Upper lobe of right lung (tissue), 1 donor: ENCODE measurements at places on chromosomes 7 and 10. TPM values are rescaled to one million over a fixed set of nuclear protein-coding genes. Genes with fewer than 3 reads are reported as not detected.
A peak's percentile ranks its signal among the peaks of the same experiment; 100 is the strongest.

- no peak for DNase-seq
Measured at GRCh38 chr7:90540406-90540805, 55.7 kb upstream of the CDK14 start.

DNA sequence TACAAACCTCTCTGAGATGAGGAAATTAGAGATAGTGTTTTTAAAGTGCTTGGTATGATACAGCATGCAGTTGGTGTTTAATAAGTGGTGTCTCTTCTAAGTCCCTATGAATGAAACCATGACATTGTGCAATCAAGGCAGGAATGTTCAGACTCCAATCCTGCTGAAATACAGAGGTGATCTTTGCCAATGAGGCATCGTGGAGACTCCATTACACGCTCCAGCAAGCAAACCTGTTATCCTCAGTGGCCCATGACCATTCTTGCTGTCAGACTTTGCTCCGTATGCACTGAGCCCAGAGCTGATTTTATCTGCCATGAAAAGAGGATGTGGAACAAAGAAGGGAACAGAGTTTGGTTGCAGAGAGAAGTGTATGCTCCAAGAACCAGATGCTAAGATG is 47.3 kb downstream of the CDHR3 start:
- DNase-seq = no peak

DNA sequence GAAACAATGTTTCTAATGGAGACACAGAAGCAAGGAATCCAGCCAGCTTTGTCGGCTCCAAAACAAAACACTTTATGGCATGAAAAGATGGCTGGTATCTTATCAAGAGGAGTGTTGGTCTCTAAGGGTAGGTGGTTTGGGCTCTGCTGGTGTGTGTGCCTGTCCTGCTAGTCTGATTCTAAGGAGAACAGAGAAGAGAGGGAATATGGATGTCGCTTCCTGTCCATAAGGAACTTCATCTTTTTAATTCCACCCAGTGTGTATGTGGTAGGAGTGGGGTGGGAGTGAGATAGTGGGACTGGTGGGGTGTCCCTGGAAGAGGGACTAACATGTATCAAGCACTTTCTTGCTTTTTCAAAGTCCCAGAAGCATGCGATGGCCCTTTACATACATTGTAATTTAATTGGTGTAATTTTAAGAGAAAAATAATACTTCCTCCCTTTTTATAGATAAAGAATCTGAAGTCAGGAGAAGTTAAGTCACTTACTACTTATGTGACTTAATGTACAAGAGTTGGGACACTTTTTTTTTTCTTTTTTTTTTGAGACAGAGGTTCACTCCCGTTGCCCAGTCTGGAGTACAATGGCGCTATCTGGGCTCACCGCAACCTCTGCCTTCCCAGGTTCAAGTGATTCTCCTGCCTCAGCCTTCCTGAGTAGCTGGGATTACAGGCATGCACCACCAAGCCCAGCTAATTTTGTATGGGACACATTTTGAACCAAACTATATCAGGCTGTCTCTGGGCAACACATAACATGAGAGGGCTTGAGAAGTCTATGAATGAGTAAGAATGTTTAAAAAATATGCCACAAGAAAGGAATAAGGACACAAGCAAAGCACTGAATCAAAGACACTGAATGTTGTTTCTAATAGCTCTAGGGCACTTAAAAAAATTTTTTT is 18.8 kb downstream of the NT5C3A start:
- DNase-seq = no peak

DNA sequence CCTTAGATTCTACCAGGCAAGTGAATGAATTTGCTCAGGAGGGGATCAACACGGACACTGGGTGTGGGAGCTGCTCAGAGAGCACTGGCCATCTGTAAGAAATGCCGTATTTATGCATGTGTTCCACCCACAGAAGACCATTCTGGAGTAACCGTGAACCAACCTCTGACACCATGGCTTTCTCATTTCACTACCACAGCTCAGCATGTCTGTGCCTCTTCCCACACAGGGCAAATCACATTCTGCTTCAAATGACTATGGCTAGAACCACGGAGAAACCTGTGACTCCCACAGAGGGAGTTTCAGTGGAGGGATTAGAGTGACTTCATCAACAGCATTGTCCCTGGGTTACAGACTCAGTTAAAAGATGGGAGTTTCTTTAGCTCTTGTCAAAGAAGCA is 893.4 kb downstream of the XPNPEP1 start:
- no peak for DNase-seq

- peak; percentile 52 for DNase-seq
Measured at GRCh38 chr7:158411232-158411950, 176.2 kb downstream of the PTPRN2 start.

- DNase-seq = no peak
Measured at GRCh38 chr7:156034397-156034796, 222.1 kb upstream of the SHH start.

- no peak for DNase-seq
Measured at GRCh38 chr10:120400601-120401000, 56.4 kb upstream of the PLPP4 start.

DNA sequence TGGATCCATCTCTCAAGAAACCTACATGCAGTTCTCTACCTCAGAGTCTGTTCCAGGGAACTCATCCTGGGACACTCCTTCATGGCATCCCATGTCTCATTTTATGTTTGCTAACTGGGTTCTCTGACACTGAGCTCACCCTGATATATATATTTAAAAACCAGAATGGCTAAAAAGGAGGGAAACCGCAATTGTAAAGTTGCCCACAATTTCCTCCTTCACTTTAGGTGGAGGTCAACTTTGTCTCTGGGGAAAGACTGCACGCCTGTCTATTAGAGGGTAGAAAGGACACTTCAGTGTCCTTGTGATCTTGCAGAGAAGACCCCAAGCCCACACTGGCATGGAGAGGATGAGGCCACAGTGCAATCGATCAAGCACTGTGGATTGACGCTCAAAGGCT is 131.7 kb downstream of the TEX36 start:
- DNase-seq = no peak

DNA sequence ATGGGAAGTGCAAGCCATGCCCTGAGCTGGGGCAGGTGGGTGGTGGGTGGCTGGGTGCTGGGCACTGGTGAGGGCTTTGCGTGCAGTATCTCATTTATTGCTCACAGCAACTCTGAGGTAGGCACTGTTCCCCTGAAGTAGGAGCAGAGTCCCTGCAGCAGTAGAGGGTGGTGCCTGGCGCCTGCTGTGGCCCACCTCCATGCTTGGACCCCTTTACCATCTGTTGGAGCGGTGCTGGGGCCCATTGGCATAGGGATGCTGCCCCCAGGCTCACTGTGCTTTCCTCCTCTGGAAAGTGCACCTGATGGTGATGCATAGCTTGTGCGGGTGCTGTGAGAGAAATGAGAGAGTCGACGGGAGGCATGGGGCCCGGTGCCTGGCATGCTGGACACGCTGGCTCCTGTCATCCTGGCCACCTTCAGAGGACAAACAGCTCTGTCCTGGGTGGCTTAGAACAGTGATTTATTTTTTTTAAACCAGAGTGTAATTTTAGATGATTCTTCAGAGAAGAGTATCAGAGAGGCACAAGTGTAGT is 10.4 kb downstream of the SFRP5 start:
- peak; percentile 48 for DNase-seq

DNA sequence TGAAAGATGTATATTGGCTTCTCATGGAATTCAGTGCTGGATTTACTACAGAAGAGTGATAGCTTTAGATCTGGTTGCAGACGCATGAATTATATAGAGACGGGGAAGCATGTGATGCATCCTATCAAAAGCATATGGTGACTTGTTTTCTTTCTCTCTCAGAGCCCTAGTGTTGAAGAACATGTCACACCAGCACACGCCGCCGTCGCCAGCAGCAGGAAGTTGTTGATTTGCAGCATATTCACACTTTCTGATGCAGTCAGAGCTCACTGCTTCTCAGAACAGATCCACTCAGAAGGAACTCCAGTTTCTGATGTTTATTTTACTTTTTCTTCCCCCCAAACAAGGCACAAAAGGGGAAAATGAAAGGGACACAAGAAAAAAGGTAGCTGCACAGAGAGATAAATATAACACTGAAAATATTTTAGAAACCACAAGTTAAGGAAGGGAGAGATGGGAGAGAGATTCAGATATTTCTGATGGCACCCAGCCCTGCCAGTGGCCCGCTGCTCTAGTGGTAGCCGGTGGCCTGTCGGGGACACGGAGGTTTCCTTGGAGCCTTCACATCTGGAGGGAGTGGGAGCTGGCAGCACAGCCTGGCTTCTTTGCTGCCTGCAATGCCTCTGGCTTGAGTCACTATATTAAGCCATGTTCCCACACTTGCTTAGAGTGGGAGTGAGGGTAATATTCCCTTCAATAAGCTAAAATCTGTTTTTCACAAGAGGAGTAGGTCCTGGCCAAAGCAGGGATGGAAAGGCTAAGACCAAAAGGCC is 123.2 kb downstream of the NRP1 start:
- DNase-seq = no peak

DNA sequence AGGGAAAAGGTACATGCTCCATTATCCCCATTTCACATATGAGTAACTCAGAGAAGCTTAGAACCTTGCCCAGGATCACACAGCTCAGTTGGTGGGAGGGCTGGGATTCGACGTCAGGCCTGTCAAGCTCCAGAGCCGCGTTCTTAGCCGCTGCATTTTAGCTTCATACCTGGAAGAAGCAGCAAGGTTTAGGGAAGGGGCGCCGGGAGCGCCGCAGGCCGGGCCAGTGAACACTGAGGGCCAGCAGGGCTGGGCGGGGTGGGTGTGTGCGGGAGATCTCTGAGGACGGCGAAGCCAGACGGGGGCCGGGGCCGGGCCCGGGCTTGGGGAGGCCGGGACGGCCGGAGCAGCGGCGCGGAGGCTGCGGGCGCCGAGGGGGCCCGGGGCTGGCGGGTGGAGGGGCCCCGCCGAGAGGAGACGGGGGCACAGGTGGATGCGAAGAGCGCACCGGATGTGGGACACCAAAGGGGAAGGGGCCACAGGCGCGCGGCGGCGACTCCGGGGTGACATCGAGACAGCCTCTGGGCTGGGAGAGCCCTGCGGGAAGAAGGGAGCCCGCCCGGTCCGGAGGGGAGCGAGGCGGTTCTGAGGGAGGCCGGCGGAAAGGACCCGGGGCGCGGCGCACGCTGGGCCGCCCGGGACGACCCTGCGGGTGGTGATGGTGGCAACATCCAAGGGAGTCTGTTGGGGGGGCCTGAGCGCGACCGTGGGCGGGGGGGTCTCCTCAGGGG is 498 bp downstream of the NDST2 start:
- peak; percentile 83 for DNase-seq

DNA sequence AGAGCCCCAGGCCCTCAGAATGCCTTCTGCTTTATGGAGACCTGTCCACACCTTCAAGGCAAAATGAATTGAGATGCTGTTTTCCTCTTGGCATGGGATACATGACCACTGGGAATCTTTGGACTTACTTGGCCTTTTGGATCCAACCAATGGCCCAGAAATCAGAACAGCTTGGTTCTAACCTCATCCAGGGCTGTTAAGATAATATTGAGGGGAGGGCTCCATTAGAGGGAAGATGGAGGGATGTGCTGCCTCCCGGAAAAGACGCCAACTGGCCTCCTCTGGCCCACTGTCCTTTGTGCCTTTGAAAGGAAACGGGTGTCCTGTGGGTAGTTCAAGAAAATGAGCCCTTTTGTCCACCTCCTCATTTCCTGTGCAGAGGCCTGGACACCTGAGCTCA is 530.9 kb downstream of the KCNMA1 start:
- no peak for DNase-seq

DNA sequence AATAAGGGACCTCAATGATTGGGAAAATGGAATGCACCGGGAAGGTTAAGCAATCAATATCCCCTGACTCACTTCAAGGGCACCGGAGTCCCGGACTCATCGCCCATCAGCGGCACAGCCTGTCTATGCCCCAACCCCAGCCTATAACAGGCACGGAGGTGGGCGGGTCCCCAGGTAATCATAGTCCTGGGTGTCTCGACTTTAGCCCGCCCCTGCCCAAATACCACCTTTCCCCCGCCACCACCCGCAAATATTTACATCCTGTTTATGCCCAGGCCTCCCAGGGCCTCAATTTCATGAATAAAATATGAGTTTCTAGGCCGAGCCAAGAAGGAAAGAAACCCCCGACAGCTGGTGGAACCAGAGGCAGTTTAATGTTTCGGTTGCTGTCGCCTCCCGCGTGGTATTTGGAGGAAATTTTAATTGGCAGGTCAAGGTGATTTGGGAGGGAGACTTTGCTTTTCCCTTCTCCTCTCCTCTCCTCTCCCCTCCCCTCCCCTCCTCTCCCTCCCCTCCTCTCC is 15.6 kb upstream of the RFC2 start:
- peak; percentile 73 for DNase-seq

GRCh38 chr10:119030421-119031250 is 1.1 kb downstream of the NANOS1 start:
- peak; percentile 80 for DNase-seq

DNA sequence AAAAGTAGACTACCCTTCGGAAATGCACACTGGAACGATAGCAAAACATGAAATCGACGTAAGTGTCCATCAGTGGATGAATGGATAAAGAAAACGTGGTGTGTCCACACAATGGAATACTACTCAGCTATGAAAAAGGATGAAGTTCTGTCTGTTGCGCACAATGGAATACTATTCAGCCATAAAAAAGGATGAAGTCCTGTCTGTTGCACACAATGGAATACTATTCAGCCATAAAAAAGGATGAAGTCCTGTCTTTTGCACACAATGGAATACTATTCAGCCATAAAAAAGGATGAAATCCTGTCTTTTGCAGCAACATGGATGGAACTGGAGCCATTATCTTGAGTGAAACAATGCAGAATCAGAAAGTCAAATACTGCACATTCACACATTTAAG is 591.8 kb downstream of the PTPRN2 start:
- no peak for DNase-seq

DNA sequence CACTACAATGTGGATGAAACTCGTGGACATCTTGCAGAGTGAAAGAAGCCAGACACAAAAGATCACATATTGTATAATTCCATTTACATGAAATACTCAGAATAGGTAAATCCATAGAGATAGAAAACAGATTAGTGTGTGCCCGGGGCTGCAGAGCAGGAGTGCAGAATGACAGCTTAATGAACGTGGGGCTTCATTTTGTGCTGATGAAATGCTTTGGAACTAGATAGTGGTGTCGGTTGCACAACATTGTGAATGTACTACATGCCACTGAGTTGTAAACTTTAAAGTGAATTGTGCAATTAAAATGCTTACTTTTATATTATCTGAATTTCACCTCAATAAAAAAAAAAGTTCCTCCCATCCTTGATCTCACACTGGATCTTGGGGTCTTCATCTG is 31.8 kb upstream of the CARD11 start:
- no peak for DNase-seq

GRCh38 chr7:31882187-31882586 is 188.0 kb downstream of the PDE1C start:
- DNase-seq = no peak

- DNase-seq = no peak
Measured at GRCh38 chr7:115435178-115435577, 513.3 kb downstream of the MDFIC start.

The ENTPD1 gene
- total RNA-seq = 64.6 TPM

The CYP2C19 gene
- not detected for total RNA-seq

The LRMDA gene
- 20.0 TPM for total RNA-seq

The HOXA6 gene
- total RNA-seq = 6.5 TPM

The SH3PXD2A gene
- 35.2 TPM for total RNA-seq

The IFIT1 gene
- 51.1 TPM for total RNA-seq

The GPR37 gene
- 0.96 TPM for total RNA-seq

The UNCX gene
- total RNA-seq = not detected

The TAC1 gene
- not detected for total RNA-seq

The C10orf105 gene
- total RNA-seq = 0.52 TPM

The AZGP1 gene
- 87.7 TPM for total RNA-seq

The OR6V1 gene
- total RNA-seq = not detected

The LIPM gene
- total RNA-seq = not detected
